NCI-H524 (cell line): ENCODE measurements at places on chromosomes 16 and 17.
A peak's percentile ranks its signal among the peaks of the same experiment; 100 is the strongest.

DNA sequence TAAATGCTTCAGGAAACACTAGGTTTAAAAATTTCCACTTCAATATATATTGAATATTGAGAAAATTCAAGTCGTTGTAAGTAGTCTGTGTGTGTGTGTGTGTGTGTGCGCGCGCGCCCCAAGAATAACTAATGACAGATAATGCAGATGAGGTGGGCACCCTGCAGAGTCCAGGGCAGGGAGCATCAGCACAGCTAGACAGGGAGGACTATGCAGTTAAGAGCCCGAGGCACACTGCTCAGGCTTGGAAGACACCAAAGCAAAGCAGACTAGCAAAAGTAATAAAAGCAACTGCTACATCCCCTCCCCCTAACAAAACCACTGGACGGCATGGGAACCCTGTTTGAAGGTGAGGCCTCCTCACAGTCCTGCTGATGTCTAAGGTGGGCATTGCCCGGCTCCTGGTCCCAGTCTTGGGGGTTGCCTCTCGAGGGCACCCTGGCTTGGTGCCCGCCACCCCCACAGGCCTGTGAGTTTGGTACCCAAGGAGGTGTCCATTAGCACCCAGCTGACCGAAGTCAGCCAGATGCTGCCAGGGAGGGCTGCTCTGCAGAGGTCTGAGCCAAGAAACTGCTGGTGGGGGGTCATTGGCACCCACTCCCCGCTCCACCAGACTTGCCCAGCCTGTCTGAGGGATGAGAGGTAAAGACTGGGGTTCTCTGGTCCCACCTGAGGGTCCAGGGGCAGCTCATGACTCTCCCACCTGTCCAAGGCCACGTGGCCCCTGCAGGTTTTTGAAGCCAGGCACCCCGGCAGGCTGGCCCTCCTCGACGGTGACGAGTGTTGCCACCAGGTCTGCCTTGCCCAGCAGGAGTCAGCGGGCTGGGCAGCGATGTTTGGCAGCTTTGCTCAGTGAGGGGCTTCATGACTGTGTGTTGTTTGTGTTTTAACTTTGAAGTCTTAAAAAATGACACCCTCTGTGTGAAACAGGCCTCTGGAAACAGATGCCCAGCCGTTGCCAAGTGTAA, 18.7 kb downstream of the LRRC75A start:
- DNase-seq: no peak

DNA sequence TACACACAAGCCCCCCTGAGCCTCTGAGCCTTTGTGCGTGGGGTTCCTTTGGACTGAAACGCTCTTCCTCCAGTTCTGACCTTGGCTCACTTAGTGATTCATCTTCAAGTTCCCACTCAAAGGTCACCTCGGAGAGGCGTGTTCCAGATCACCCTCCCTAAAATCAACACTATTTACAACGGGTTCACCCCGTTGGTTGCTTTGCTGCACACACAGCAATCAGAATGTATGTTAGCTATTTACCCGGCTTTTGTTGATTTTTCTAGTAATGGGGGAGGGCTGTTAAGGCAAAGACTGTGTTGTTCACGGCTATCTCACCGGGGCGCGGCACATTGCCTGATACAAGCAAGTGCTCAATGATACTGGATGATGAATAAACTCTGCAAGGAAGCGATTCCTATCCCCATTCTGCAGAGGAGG, 977 bp downstream of the NAGPA start:
- DNase-seq: no peak

- no peak for DNase-seq
Observed at GRCh38 chr17:44930667-44931066, 15.4 kb upstream of the GFAP start.

DNA sequence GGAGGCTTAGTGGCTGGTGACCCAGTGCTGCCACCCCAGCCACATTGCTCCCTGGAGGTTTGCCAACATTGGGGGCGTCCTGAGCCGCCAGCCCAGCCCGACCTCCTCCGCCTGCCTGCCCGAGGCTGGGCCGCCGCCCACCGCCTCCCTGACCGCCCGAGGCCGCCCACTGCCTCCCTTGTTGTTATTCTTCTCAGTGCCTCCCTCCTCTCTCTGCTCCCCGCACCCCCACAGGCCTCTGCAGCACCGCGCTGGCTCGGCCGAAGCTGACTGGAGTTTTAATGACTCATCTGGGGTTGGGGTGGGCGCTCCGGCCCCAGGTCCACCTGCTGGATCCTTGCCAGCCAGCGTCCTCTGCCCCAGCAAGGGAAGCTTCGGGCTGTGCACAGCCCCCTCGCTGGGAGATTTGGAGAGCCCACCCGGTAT, 102.5 kb downstream of the RBFOX3 start:
- no peak for DNase-seq

GRCh38 chr17:76538281-76538931, 897 bp upstream of the CYGB start:
- no peak for DNase-seq

DNA sequence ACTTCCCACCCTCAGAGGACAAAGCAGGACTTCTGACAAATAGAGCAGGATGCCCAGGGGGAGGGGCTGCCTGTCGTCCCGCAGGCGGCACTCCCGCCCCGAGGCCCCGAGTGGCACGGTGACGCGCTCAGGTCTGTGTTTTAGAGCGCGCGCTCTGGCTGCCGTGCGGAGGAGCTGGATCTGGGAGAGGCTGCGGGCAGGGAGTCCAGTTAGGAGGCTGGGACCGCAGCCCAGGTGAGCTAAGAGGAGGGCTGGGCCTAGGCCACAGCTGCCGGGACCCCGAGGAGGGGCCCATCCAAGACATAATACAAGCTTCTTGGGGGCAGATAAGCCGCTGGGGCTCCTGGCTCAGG, 6.4 kb downstream of the DOC2A start:
- DNase-seq: no peak

DNA sequence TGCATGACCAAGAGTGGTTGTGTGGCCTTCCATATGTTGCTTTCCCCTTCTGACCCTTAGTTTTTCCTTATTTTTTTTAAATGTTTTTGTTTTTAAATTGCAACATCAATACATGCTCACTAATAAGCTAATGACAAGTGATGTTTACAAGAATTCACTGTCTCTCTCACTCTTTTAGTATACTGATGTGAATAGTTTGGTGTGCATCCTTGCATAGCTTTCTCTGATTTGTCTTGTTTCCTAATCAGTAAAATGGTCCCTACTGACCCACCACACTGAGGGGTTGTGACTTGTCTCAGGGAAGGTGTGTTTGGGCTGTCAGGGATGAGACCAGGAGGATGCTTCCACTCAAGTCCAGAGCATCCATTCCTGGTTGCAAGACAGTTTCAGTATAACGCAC, 26.0 kb downstream of the CIITA start:
- DNase-seq: no peak

GRCh38 chr17:80621997-80622357, 77.3 kb downstream of the RPTOR start:
- no peak for DNase-seq

- DNase-seq: no peak
Observed at GRCh38 chr16:85950136-85950918, 51.4 kb downstream of the IRF8 start.

DNA sequence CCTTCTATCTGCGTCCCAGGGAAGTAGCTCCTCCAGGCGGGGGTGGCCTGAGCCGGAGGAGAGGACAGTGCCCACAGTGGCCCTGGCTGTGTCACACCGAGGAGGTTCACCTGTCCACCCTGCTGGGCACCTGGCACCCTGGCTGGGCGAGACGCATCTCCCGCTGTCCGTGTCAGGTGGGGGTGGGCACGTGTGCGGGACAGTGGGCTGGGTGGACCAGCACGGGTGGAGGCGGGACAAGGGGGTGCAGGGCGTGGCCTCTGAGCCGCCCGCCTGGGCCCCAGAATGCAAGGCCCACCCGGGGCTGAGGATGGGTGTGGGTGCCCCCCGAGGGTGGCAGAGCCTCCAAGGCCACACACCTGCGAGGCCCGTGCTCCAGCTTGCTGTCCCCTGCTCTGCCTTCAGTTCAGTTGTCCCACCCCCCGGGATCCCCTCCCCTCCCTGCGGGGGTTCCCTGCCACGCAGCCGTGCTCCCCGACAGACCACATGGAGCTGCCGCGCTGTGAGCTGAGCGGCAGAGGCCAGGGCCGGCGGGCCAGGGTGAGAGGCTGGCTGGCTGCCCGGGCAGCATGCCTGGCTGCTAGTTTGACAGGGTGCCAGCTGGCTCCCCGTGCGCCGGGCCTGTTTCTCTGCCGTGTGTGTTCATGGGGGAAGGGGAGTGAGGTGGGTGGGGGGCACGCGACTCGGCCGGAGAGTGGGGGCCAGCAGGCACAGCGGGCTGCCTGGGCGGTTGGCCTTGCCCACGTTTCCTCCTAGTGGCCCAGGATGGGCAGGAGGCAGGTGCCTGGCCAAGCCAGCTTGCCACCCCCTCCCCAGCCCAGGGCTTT, 33.9 kb downstream of the BAHCC1 start:
- DNase-seq: peak; percentile 68

- no peak for DNase-seq
Observed at GRCh38 chr16:67425061-67425460, 5.9 kb upstream of the HSD11B2 start.

- DNase-seq: no peak
Observed at GRCh38 chr17:49959183-49959935, 9.6 kb upstream of the DLX4 start.

- DNase-seq: no peak
Observed at GRCh38 chr16:12398683-12399047, 405.0 kb downstream of the CPPED1 start.

GRCh38 chr16:56898847-56899246, 33.1 kb upstream of the HERPUD1 start:
- no peak for DNase-seq

GRCh38 chr17:7233701-7234082, 625 bp downstream of the DVL2 start:
- DNase-seq: no peak

- DNase-seq: no peak
Observed at GRCh38 chr16:77610496-77610895, 111.8 kb upstream of the NUDT7 start.

GRCh38 chr17:2837147-2837561, 40.9 kb downstream of the RAP1GAP2 start:
- DNase-seq: no peak

DNA sequence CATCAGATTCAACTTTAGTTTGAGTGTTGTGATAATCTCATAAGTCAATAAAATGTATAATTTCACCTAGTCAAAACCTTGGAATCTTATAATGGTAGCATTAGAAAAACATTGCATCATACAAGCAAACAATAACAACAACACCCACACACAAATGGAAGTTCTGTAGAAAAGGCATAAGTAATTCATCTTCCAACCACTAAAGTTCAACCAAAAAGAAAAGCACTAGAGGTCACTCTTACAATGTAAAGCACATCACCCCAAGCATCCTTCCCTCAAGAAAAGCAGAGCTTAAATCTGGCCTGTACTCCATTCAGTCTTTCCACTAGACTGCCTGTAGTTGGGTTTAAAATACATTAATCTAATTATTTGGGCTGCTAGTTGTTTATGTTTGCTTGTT, 1.8 kb downstream of the CNTNAP4 start:
- DNase-seq: peak; percentile 43

DNA sequence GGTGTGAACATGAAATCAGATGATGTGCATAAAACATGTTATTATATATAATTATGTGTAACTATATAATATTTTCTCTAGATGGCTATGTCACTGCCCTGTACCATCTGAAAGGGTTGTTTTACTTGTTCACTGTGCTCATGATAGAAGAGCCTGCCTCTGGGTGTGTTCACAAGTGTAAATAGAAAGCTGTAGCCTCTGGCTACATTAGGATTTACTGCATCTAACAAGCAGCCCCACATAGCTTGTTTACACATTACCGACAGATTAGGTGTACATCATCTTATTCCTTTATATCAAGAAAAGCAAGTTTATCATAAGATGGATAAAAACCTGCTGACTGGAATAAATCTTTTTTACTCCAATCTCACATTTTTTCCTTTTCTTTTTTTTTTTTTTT, 46.1 kb downstream of the CHD9 start:
- DNase-seq: no peak

DNA sequence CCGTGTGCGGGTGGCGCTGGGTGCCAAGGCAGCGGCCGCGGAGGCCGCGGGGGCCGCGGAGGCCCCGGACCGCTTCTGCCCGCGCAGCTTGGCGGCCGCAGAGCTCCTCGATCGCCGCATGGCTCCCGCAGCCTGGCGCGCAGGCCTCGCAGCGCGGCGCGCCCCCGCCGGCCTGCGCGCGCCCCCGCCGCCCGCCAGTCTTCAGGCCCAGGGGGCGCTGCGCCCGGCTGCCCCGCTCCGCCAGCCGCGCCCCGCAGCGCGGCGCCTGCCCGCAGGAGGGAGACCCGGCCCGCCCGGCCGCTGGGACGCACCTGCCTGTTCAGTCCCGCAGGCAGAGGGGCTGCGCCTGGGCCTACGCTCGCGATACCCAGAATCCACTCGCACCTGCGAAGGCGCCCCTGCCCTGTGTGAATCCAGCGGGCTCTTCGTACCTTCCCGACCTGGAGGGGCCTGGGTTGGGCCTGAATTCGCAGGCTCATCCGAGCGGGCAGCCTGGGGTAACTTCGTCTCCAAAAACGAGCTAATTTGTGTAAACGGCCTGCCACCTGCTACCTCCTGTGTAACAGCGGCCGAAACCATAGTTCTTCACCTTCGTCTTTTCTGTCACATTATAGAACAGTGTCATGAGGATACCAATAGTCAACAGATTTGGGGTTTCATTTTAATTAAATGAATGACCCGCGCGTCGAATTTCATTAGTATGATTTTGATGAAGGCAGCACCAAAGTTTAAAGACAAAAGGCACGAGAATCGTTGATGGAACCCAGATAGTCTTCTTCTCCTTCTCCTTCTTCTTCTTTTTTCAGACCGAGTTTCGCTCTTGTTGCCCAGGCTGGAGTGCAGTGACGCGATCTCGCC, at the start of gene CENPV:
CENPV (minus strand) TSS at position 153 of the 858 bp plus-strand sequence; CDS start at position 120, 33 bp downstream.
- DNase-seq: peak; percentile 71

DNA sequence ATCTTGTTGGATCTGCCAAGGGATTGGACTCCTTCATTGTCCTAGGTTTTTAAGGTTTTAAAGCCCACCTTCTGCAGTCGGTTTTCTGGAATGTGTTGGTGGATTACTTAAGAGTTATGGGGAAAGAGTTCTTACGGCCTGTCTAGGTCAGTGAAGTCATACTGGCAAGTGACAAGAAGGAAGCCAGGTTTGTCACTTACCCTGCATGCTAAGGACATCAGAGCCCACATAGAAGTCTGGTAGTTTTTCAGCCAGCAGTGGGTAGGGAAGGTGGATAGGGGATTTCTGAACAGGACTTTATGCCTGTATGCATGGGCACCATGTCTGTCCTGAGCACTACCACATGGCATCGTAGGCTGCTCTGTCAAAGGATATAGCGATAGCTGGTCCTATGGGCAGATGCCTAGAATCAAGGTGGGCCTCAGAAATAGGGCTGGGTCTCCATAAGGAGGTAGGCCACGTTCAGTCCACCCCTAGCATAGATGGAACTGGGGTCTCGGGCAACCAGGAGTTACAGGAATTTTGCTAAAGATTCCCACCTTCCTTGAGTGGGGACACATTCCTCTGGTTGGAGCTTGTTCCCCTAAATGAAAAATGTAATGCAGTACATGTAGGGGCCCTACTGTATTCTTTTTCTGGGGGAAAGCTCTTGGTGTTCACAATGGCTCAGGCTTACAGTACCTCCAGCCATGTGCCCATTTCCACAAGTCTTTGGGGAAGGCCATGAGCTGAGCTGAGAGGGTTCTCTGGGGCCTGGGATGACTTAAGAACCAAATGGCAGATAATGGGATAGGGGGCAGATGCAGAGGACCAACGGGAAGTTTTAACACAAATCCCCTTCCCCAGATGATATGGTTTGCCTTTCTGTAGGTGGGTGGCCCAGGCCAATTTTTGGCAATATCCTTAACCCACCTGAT, 27.5 kb downstream of the TRPV2 start:
- no peak for DNase-seq

GRCh38 chr16:22282254-22282892, 14.8 kb upstream of the POLR3E start:
- DNase-seq: no peak

GRCh38 chr16:66166490-66166889, 200.0 kb upstream of the CDH5 start:
- no peak for DNase-seq

GRCh38 chr17:8003594-8004181, 1.3 kb downstream of the GUCY2D start:
- DNase-seq: no peak
